ENCODE measurements at places on chromosomes 11 and 22. TPM values are rescaled to one million over a fixed set of nuclear protein-coding genes. Genes with fewer than 3 reads are reported as not detected.

Gene LUZP2
- 0.07 TPM for total RNA-seq

Gene SAA1
- total RNA-seq, result 29.0 TPM

Gene UPB1
- 0.74 TPM for total RNA-seq

Gene MIAT
- 0.54 TPM for total RNA-seq

Gene RHBDD3
- total RNA-seq, result 7.0 TPM

Gene CNTF
- total RNA-seq, result 1.0 TPM

Gene PLAAT5
- total RNA-seq, result 3.5 TPM

Gene RFPL1
- total RNA-seq, result not detected

Gene MS4A2
- total RNA-seq, result 0.35 TPM

Gene SERPING1
- 197 TPM for total RNA-seq

Gene RASL10A
- 2.6 TPM for total RNA-seq

Gene CECR2
- 9.1 TPM for total RNA-seq

Gene OLFML1
- total RNA-seq, result 3.7 TPM

Gene NEFH
- total RNA-seq, result 0.18 TPM

Gene AAMDC
- 63.3 TPM for total RNA-seq

Gene WT1
- total RNA-seq, result 2.2 TPM

Gene NRGN
- 3.2 TPM for total RNA-seq

Gene NPTXR
- 14.7 TPM for total RNA-seq

Gene OR8D1
- total RNA-seq, result not detected

Gene CYB5R3
- total RNA-seq, result 343 TPM

Gene FAM83F
- total RNA-seq, result 4.5 TPM

Gene CST6
- total RNA-seq, result 0.35 TPM

Gene UPK3A
- not detected for total RNA-seq

Gene SAMM50
- total RNA-seq, result 68.6 TPM

Gene NCR3LG1
- total RNA-seq, result 0.71 TPM

Gene CD81
- 959 TPM for total RNA-seq

Gene ANGPTL5
- total RNA-seq, result 1.3 TPM

Gene SEPTIN3
- total RNA-seq, result not detected

Gene CLTCL1
- 10.2 TPM for total RNA-seq

All from heart right ventricle (tissue), 16 donors.